Activated CD4-positive, CD25-positive, alpha-beta regulatory T cell (primary cell): ENCODE measurements at places on chromosomes 13 and 19.

- DNase-seq, result no peak
Measured at GRCh38 chr19:5993648-5994358, 15.9 kb upstream of the RANBP3 start.

DNA sequence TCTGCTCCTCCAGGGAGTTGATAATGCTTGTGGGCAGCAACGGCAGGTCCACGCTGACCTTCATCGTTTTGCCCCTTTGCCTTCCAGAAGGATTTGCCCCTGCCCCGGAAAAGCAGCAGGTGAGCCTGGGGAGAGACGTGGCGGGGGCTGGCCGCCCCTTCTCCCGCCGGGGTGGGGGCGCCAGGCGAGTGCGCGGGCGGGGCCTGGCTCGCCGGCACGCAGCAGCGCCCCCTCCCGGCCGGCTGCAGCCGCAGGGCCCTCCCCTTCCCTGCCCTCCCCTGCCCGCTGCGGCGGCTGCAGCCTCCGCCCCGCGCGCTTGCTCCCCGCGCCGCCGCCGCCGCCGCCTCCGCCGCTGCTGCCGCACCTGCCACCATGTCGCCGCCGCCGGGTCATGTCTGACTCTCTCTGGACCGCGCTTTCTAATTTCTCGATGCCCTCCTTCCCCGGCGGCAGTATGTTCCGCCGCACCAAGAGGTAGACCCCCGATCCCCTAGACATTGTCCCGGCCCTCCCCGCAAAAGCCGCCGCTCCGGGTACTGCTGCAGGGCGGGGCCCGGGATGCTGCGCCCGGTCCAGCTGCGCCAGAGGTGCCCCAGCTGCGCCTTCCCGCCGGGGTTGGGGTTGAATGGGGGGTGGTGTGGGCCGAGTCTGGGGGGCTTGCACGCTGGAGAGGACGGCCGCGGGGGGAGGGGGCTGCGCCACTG, at the start of gene MAST1:
MAST1 (plus strand) TSS at position 334 of the 704 bp plus-strand sequence; CDS start at position 392, 58 bp downstream.
- peak; percentile 26 for DNase-seq

DNA sequence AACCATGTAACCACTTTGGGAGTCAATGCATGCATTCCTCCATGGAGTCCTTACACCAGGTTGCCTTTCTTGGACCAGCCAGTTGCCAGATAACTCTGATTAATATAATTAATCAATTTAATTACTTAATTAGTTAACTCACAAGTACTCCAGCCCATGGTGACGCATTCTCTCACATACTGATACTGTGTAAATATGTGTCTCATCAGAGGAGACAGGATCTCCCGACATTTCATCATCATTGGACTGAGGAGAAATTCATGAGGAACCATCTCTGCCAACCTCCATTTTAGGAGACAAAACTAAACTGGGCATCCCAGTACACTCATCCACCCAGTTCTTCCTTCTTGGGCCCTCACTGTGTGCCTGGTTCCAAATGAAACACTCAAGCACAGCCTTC, 6.5 kb upstream of the CASP14 start:
- no peak for DNase-seq

GRCh38 chr19:29293292-29293691, 80.3 kb upstream of the UQCRFS1 start:
- no peak for DNase-seq

GRCh38 chr19:7227735-7228134, 66.5 kb downstream of the INSR start:
- DNase-seq, result no peak

- no peak for DNase-seq
Measured at GRCh38 chr19:21655540-21656126, 111.7 kb downstream of the ZNF100 start.

- DNase-seq, result no peak
Measured at GRCh38 chr13:100859861-100860260, 185.3 kb upstream of the TMTC4 start.

- no peak for DNase-seq
Measured at GRCh38 chr13:108681986-108682575, 52.7 kb downstream of the MYO16 start.

DNA sequence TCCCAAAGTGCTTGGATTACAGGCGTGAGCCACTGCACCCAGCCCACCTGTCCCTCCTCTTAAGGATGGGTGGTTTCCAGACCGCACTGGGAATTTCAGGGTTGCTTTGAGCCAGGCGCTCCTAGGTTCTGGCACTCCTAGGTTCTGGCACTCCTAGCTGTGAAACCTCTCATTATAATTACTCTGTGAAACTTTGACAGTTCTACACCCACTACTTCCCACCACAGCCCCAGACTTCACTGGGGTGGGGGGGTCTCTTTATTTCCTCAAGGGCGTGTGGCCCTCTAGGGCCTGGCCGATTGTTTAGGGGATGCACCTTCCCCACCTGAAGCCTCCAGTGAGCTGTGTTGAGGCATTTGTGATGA, 2.3 kb upstream of the ADAMTS10 start:
- DNase-seq, result no peak

DNA sequence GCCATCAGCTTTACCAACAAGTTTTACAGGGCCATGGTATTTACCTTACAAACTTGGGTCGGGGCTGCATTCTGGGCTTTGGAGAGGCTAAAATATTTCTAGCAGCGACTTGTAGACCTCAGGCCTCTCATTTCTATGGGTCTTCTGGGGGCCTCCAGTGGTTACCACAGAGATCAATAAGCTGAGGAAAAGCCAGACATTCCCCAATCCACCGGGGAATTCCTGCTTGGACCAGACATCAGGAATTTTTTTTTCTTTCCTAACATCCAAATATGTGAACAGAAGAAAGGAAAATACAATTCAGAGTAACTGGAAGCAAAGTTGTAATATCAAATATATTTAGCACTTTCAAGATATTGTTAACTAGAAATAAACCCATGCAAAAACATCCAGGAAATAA, 1.5 kb downstream of the DZIP1 start:
- no peak for DNase-seq

DNA sequence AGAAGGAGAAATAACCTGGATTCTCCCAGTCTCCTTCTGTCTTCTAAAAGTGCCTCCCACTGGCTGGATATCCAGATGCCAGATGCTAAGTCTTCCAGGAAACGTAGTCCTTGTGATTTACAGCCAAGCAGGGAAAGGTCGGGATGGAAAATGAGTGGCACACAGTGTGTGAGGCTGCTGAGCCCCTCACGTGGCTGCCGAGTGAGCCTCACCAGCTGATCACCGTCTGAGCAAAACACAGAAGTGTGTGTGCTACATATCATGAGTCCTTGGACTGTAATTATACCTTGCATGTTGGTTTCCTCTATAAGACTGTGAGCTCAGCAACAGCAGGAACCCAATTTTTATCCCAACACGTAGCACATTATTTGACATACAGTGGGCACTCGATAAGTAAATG, 15.1 kb downstream of the LHFPL6 start:
- no peak for DNase-seq

GRCh38 chr13:90683711-90684131, 663.8 kb upstream of the MIR17HG start:
- no peak for DNase-seq

GRCh38 chr13:61777899-61778298, 362.2 kb upstream of the PCDH20 start:
- DNase-seq, result no peak

DNA sequence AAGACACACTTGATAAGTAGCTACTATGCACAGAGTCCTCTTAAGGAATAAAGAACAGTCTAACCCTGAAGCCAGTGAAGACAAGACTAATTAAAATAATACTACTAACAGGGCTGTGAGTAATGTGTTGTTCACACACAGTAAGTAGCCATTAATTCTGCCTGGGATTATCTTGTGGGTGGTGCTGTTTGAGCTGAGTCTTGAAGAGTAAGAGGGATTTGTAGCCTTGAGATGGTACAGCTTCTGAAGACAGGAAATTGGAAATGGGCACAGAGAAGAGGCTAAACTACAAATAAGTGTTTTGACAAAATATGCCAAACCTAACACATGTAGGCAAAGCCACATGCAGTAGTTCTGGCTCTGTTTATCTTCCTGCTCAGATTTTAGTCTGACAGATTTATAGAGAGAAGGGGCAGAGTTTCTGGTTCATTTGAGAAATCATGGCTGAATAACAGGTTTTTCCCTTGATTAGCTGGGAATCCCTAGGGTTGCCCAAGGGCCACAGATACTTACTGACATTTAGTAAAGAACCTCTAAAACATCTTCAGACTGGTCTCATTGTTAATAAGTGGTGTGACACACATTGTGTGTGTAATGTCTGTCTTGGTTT, 38.0 kb downstream of the ITGBL1 start:
- no peak for DNase-seq

DNA sequence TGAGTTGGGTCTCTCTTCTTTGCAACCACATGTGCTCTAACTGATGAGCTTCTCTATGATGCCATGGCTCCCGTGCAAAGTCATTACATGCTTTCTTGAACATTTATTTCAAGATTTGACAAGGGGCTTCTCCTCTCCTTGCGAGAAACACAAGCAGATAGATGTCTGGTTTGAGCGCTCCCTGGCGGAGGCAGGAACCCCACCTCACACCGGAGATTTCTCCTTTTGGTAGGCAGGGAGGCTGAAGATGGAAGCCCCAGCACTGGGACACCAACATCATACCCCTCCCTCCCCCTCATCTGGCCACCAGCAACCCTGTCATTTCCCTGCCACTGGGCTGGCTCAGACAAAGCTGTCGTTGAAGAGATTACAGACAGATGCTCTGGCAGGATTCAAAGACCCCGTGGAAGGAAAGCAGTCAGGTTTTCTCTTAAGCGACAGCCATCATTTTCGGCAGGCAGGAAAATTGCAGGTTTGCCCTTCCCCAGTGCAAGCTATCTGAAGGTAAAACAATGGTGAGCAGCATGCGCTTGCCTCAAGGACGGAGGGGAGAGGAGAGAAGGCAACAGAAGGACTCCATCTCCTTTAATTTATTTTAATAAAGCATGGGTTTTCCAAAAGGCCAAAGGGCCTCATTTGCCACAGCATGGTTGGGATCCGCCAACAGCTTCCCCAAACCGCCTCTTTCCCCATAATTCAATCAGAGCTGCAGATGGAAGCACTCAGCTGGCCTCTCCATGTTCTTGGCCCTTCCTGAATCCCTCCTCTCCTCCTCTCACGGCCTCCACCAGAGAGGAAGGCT, 344.1 kb upstream of the TSHZ3 start:
- DNase-seq, result no peak

DNA sequence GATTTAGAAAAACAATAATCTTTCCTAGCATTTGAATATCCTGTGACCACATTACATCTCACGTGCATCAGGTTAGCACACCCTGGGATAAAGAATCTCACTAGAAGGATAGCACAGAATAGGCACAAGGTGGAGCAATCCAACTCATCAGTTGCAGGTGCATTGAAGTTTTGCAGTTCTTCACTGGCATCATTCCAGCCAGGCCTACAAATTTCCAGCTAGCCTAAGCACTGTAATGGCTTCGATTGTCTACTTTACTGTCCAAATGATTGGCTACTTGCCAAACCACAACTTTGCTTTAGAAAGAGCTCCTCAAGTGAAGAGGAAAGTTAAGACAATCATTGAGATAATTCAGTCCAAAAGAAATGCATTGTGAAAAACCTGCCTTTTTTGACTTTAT, 89.5 kb downstream of the SPRY2 start:
- no peak for DNase-seq

GRCh38 chr19:48296963-48297734, 27.3 kb downstream of the ZNF114 start:
- DNase-seq, result no peak

GRCh38 chr19:48625891-48626327, 6.6 kb downstream of the SPHK2 start:
- no peak for DNase-seq

DNA sequence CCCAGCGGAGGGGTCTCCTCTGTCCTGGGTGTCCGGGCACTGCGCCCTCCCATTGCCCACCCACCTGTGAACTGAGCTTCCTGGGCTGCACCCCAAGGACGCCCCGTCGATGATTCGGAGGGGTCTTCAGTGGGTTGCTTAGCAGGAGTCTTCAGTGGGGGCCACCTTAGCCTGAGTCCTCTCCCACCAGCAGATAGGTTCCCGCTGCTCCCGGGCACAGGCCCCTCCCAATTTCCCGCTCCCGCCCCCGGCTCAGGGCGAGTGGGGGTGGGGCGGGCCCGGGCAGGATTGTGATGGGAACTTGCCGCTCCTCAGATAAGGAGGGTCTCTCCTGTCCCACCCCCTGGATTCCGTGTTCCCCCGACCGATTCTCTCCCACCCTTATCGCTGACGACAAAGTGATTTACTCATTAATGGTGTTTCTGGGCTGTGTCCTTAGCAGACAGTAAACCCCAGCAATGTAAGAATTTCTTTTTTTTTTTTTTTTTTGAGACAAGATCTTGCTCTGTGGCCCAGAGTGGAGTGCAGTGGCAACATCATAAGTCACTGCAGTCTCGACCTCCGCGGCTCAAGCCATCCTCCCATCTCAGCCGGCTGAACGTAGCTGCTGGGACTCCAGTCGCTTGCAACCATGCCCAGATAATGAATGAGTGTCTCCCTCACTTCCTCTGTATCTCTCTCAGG, 655 bp upstream of the S1PR5 start:
- DNase-seq, result no peak

- peak; percentile 7 for DNase-seq
Measured at GRCh38 chr13:22278336-22278929, 607.6 kb downstream of the FGF9 start.

DNA sequence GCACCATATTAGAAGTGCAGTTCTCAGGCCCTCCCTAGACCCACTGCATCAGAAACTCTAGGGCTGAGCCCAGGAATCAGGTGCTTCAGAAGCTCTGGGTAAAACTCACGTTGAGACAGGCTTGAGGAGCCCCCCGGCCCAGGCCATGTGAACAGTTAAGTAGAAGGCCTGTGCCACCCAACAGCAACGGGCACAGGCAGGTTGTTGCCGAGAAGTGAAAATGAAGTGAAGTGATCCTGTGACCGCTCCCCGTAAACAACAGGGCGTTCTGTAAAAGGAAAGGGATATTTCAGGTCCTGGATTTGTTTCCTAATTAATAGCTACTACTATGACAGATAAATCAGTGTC, 128.8 kb downstream of the ATP11A start:
- DNase-seq, result no peak

DNA sequence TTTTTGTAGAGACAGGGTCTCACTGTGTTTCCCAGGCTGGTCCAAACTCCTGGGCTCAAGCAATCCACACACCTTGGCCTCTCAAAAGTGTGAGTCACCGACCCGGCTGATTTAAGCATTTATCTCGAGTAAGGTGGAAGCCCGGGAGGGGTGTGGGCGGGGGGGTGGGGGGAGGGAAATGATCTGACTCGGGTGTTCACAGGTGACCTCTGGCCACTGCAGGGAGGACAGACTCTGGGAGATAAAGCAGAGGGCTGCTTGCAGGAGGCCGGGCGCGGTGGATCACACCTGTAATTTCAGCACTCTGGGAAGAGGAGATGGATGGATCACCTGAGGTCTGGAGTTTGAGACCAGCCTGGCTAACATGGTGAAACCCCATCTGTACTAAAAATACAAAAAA, 7.9 kb downstream of the DENND1C start:
- no peak for DNase-seq
